Memory B cell (primary cell): ENCODE measurements at places on chromosomes 16 and 17.

- no peak for DNase-seq
Observed at GRCh38 chr17:72294487-72294893, 173.7 kb downstream of the SOX9 start.

DNA sequence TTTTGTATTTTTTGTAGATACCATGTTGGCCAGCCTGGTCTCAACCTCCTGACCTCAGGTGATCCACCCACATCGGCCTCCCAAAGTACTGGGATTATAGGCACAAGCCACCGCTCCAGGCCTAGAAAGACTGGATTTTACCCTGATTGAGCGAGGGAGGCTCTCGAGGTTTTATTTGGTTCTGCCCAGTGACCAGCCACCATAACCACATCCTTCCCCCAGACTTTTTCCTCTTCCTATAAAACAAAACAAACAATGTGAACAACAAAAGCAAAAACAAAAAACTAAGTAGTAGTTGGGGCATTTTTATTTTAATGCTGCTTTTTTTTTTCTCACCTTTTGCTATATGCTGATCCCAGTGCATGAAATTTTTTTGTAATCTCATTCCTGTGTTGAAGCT is 509.6 kb downstream of the MAF start:
- DNase-seq = no peak

- no peak for DNase-seq
Observed at GRCh38 chr17:48038687-48039086, 1.1 kb upstream of the COPZ2 start.

DNA sequence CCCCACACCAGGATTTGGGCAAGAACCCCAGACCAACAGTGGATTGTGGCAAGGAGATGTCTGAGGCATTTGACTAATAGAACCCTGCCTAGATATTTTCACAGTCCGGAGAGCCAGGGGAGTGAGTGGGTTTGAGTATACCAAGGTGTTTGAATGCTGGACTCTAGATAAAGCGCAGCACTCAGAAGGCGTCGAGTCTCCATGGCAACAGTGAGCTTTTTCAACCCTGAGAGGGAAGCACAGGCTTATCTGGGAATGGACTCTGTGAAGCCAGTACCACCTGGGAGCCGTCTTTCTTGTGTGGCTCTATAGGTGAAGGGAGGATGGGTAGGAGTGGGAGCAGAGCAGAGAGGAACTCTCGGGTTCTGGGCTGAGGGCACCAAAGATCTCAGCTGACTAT is 147.0 kb downstream of the SHISA6 start:
- DNase-seq = no peak

GRCh38 chr17:17783825-17784656 is 52.7 kb downstream of the SREBF1 start:
- peak; percentile 56 for DNase-seq

DNA sequence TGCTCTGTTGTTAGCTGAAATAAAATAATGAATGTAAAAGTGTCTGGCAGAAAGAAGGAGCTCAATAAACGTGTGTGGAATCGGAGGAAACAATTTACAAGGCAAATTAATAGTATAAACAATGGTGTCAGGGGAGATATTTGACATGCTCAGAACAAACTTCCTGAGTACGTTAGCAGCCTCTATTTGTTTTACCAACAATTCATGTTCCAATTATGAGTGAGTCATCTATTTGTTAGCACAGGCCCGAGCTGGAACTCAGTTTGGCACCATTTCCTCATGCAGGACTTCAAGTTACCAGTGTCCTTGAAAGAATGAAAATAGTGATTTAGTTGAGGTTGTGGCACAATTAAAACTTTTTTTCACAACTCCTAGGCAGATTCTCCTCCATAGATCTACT is 9.1 kb downstream of the ASIC2 start:
- DNase-seq = no peak

DNA sequence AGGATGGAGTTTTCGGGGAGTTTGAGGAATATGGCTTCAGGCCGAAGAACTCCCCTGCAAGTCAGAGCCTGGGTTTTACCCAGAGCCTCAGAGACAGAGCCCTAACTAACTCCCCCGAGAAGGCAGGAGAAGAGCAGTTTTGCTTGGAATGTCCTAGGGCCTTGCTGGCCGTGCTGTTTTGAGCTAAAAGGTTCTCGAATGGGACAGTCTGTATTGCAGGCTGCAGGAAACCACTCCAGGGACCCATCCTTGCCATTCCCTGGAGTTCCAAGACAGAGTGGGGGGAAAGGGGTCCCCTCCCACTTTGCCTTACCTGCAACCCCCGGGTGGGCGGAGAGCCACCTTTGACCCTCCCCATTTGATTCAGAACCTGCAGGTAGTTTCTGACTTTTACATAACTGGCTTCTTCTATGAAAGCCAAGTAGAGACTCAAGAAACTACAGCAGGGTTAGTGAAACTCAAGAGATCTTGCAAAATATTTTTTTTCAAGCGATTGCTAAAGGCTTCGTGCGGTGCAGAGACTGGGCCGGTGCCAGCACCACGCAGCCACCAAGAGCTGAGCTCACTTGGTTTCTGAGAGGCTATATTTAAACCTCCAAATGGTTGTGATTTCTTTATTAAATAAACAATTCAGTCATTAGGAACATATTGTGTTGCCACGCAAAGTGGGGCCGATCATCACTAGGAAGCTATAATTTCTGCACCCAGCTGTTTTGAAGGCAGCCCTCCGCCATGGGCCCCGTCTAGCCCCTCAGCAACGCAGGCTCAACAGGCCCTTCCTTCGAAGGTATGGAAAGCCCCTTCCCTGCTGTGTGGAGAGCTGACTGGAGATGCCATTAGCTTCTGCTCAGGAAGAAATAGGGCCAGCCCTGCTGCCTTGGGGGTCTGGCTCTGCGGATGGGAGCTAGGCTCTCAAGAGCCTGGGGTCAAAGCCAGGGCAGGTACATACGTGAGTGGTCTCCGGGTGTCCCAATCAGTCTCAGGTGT is 223.0 kb downstream of the NTN1 start:
- DNase-seq = no peak

- DNase-seq = no peak
Observed at GRCh38 chr16:1580256-1580655, 31.6 kb downstream of the IFT140 start.

- DNase-seq = no peak
Observed at GRCh38 chr16:86362155-86362849, 148.0 kb upstream of the FOXF1 start.

DNA sequence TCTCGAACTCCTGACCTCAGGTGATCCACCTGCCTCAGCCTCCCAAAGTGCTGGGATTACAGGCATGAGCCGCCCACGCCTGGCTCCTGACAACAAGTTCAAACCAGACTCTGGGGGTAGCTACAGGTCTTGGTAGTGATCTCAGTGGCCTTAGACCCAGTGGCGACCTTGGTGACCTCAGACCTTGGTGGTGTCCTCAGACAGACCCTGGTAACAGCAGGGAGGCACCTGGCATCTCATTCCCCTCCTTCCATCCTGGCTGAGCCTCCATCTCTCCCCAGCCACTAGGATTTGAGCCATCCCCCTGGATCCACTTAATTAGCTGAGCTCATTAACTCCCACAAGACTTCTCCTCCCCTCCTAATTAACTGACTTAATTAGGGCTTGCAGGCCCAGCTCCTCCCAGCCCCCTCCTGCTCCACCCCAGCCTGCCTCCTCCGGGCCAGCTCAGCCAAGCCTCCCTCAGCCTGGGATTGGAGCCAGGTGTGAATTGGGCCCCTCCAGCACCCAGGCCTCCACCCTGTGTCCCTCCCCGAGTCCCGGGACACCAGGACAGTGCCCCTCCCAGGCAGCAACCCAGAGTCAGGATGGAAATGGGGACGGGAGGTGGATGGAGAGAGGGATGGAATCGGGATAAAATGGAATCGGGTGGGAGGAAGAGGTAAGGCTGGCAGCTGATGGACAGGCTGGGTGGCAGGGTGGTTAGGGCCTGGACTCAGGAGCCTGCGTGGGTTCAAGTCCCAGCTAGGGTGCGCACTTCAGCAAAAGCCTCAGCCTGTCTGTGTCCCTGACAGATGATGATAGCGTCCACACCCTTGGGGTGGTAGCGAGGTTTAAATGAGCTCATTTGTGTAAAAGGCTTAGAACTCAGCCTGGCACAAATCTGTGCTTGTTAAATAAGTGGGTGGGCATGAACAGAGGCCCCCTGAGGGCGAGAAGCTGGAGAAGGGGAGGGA is 11.2 kb upstream of the SBK1 start:
- no peak for DNase-seq

GRCh38 chr17:13650096-13650675 is 48.5 kb upstream of the HS3ST3A1 start:
- no peak for DNase-seq

GRCh38 chr16:31179219-31179746 is 656 bp upstream of the FUS start:
- no peak for DNase-seq

- DNase-seq = no peak
Observed at GRCh38 chr16:86170720-86171119, 271.8 kb downstream of the IRF8 start.

DNA sequence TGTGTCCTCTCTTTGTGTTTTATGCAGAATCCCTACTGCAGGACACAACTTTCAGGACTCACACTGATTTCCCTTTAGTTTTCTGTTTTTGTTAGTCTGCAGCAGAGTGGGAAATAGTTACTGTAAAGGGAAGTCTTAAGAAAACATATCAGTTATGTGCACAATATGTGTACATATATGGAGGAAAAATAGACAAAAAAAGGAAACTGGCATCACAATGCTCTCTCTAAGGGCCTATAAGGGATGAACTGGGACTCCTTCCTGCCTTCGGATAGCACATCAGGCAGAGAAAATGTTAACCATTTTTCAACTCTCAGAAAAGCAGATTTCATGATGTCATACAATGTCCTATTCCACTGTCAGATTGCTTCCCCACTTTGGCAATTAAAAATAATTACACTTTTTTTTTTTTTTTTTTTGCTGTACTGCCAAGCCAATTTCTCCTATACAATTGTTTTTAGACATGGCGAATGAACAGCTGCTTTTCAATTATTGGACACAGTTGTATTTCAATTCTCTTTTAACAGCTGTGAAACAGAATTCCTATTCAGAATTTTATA is 112.5 kb upstream of the KCNJ16 start:
- no peak for DNase-seq

GRCh38 chr17:81842725-81843504 is 8.1 kb upstream of the PPP1R27 start:
- DNase-seq = no peak
